ENCODE measurements at places on chromosomes 7 and 10. TPM values are rescaled to one million over a fixed set of nuclear protein-coding genes. Genes with fewer than 3 reads are reported as not detected.

DNA sequence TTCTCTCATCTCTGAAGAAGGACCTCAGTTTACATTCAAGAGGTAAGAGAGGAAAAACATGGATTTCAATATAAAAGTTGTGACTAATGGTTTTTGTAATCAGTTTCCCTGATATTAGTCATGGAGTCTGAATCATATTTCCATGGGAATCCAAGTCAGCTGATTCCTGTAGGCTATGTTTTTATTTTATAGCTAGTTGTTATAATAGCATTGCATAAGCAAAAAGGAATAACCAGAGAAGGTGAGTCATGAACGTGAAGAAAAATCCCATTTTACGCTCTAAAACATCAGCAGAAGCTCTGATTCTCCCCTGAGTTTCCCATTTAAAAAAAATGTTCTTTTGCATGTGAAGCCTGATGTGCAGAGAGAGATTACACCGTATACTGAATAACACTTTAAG lies 299.3 kb downstream of the SFMBT2 start:
- DNase-seq = no peak

DNA sequence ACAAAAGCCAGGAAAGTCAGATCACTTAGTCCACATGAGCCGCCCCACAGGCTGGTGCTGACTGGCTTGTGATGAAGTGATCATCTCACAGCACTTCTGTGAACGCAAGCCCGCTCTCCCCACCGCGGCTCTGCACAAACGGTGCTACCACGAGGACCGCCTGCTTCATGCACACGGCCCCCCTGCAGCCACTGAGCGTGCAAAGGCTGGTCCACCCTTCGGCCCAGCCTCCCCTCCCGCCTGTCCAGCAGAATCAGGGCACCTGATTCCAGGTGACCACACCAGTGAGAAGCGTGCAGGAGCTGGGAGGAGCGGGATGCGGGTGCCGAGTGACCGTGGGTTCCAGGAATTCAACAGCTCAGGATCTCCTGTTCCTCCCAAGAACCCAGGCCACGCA lies 32.2 kb downstream of the MAD1L1 start:
- no peak for DNase-seq

DNA sequence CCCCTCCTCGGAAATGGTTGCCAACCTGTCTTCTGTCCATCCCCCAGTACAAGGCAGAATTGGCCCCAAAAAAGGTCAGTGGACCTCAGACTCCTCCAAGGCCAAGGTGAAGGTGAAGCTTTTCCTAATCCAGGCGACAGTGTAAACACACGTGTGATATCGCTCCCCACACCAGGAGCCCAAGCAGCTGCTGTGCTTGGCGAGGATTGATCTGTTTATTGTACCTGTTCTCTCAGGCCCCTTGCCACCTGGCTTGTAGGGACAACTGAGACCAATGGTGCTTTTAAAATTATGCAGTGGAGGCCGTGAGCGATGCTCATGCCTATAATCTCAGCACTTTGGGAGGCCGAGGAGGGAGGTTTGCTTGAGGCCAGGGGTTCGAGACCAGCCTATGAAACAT lies 66.1 kb upstream of the GTF2IRD1 start:
- DNase-seq = no peak

The PSD gene
- total RNA-seq = 4.0 TPM

The UNC5B gene
- 31.2 TPM for total RNA-seq

The AZGP1 gene
- 0.17 TPM for total RNA-seq

The EN2 gene
- not detected for total RNA-seq

All from GM23338 (cell line).